Foreskin melanocyte (primary cell): ENCODE measurements at places on chromosomes 12 and 14.

DNA sequence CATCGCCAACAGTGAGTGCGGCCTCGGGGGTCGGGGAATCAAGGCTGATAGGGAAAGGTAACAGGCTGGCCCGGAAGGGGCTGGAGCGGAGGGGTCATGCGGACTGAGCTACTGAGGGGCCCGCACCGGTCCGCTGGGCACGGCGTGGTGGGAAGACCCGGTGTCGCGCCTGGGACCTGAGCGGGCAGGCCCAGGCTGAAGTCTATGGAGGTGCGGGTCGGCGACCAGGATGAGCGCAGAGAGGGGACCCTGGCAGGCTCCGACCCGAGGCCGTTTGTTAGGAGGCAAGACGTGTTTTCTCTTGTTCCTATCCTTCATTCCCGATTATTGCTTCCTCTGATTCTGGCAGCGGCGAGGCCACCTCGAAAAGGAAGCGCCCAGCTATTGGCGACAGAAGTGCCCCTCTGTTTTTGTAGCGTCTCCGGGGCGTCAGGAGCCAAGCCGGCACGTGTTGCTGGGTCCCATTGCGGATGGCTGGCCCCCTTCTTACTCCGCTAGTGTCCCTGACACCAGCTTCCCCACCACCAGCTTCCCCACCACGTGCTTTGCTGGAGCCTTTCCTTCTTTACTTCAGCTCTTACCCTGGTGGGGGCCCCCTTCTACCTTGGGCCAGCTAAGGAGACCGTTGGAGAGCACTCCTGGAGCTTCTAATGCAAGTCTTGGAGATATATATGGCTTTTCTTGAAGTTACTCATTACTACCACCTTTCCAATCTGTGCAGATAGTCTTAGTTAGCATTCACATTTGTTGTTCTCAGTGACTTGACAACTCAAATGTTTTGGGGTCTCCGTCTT is 653 bp downstream of the PA2G4 start:
- DNase-seq: no peak

DNA sequence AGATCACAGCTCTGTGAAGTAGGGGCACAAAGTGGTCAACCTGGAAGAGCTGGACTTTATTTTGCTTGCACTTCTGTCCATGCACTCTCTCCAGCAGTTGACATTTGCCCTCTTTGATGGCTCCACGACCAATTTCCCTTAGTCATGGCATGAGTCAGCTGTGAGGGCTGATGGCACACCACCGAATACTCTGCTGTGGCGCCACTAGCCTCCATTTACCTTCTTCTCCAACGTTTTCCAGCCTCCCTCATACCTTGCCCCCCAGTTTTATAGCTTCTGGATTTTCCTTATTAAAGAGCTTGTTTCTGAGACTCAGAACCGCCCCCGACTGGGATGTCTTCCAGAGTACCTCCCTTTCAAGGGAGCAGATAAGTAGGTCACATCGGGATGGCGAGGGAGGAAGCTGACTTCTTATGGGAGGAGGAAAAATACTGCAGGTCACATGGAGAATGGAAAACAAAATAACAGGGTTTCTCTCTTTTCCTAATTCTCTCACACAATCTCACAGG is 17.6 kb downstream of the NINJ2 start:
- DNase-seq: no peak

DNA sequence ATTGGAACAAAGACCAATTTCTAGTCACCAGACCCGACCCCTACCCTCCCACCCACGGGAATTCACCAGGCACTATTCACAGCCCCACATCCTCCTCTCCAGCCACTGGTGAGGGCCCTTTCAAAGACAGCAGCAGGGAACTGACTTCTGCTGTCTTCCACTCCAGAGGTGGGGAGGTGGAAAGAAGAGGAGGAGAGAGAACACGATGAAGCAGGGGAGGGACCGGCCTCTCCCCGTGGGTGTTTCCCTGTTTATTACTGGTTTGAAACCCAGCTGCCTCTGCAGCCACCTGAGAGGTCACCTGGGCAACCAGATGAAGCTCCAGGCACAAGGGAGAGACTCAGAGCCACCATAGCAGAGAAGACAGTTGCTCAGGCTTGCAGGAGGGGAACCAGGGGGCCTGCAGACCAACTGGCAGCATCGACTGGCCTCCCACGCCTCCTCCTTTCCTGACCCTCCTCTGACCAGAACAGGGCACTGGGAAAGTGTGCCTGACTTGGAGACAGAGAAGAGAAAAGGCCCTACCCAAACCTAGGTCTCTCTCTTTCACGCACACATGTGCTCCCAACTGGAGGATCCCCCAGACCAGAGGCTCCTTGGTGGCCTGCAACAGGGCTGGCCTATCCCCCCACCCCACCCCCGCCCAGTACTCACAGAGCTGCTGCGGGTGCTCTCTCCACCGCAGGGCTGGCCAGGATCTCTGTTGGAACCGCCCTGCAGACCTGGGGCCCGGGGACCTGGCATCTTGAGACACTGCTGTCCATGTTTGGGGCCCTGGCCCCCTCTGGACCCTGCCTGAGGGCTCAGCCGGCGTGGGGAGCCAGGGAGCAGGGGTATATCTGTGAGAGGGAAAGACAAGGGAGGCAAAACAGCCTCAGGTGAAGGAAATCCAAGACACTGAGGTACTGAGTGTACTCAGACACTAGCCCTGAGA is 22.8 kb downstream of the ANO2 start:
- no peak for DNase-seq

DNA sequence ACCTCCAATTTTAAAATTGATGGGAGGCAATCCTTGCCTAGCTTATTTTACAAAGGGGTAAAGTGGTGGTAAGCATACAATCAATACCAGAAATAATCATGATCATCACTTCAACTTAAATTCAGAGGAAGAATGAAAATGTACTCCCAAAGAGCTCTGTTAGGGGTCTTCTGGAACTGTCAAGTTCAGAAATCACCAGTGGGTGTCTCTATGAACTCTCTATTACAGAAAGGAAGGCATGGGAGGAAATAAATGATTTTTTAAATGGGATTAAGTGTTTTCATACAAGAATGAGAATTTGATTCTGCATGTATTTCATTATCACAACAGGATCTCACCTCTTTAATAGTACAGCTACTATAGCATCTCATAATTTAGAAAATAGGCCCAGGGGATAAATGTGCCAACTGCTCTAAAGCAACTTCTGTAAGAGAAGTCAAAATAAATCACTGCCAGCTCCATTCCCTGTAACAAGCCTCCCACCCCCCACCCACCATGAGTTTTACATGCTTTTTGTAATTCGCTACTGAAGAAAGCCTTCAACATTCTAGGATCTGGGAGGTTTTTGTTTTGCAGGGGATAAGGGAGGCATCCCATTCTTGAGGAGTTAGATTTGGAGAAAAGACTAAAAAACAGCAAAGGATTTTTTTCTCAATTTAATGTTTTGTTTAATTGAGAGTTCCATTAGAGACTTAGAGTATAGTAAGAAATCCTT is 9.7 kb downstream of the DCP1B start:
- DNase-seq: no peak

DNA sequence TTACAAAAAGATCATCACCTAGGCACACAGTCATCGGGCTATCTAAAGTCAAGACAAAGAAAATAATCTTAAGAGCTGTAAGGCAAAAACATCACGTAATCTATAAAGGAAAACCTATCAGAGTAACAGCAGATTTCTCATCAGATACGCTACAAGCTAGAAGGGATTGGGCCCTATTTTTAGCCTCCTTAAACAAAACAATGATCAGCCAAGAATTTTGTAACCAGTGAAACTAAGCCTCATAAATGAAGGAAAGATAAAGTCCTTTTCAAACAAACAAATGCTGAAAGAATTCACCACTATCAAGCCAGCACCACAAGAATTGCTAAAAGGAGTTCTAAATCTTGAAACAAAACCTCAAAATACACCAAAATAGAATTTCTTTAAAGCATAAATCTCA is 191.6 kb upstream of the BMP4 start:
- no peak for DNase-seq

DNA sequence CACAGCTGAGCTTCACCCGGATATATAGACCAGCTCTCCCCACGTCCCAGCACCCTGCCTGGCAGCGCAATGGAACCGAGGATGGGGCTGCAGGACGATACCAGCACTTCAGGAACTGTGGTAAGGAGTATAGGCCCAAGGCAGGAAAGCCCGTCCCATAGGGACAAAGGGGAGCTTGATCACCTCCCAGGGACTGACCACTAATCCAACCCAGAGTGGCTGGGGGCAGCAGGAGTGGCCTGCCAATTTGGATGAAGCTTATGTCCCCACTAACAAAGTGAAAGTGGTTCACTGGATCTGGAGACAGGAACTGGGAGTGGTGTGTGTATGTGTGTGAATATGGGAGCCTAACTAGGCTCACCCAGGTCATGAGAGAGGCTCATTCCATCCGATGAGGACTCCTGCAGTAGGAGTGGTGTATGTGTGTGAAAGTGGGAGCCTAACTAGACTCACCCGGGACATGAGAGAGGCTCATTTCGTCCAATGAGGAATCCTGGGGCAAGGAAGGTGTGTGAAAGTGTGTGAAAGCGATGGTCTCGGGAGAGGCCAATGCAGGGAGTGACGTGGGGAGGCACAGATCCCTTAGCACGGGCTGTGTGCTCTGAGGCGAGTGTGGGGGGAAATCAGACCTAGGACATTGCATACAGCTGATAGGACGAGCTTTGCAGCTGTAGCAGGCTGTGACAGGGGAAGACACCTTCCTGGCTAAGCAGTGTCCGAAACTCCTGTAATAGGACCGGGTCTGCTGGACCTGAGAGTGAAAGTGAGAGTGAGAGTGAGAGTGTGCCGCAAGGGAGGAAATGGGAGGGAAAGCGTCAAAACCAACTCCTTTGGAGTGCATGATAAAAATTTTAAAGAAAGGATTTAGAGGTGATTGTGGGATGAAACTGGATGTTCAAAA is 25.7 kb downstream of the KLRK1 start:
- peak; percentile 63 for DNase-seq

- no peak for DNase-seq
Observed at GRCh38 chr12:132494294-132495164, 4.6 kb downstream of the FBRSL1 start.

- no peak for DNase-seq
Observed at GRCh38 chr12:29176941-29177340, 27.9 kb downstream of the FAR2 start.

- peak; percentile 49 for DNase-seq
Observed at GRCh38 chr12:27424631-27425230, 21.8 kb upstream of the SMCO2 start.
